Stimulated activated CD4-positive, alpha-beta T cell treated with anti-CD3 and anti-CD28 coated beads, TNF-alpha, amount 100 ng/mL, for 48 hours (primary cell): ENCODE measurements at places on chromosomes 5 and 9.

DNA sequence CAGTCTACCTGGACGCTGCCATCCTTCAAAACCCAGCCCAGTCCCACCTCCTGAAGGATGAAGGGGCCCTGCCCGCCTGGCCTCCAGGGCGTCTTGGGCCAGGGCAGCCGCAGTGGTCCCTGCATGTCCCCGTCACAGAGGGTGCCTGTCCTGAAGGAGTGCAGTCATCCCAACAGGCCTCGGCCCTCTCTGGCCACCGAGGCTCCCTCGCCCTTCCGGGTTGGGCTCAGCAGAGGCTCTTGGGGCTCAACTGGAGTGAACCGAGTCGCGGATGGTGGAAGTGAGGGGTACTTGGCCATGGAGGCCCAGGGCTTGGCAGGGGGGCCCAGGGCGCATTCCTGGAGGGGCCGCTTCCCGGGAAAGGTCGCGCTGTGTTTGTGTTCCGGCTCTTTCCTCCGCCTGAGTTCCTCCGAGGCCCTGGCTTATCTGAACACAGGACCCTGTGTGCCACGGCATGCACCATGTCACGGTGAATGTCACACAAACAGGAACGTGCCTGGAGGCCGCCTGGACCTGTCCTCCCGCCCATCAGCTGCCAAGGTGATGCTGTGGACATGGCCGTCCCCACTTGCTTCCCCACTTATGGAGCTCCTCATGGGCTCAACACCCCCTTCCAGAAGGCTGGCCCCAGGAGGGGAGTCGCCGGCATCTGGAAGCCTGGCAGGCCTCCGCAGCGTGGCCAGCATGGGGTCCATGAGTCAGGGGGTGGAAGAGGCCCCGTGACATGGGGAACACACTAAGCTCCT, 25.7 kb upstream of the OBP2B start:
- no peak for DNase-seq

GRCh38 chr5:180723936-180724335, 15.9 kb downstream of the OR2Y1 start:
- no peak for DNase-seq

DNA sequence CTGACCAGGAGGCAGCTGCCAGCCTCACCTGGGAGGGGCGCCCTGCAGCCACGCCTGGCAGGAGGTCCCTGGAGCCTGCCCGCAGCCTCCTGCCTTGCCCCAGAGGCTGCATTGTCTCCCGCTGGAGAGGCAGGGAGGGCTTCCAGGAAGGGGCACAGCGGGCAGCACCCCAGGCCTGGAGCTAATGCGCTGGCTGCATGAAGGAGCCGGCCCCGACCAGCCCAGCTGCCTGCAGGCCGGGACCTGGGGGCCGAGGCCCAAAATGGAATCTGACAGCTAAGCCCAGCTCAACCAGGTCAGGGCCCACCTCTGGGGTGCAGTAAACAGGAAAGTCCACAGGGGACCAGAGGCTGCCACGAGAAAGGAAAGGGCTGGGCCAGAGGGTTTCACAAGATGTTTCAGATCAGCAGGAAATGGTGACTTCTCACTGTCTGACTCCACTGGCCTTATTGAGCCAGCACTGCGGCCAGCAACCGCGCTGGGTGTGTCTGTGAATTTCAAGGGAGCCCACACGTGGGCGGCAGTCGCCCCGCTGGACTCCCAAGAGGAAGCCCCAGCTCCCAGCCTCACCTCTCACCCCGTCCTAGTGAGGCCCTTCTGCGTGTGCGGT, 18.6 kb upstream of the NOTCH1 start:
- no peak for DNase-seq

- no peak for DNase-seq
Measured at GRCh38 chr9:93260263-93261066, 76.5 kb downstream of the WNK2 start.

DNA sequence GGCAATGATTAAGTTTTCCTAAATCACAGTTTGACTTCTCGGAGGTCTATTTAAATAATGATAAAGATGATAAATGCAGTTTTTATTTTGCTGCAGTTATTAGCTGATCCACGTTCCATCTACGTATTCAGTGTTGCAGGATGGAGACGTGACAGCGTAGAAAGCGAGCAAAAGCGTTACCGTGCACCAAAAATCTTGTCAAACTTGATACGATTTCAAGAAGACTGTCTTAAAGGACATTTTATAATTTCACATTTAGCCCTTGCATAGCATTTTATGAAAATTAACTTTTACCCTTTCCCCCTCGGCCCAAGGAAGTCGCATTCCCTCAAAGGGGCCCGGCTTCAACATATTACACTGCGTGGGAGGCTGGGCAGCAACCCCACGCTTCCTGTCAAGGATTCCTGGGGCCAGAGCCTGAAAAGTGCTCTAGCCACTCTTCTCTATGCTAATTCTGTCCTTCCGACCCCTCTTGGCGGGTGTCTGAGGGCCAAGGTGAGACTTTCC, 7.1 kb upstream of the PURA start:
- no peak for DNase-seq

- DNase-seq: no peak
Measured at GRCh38 chr5:181163487-181164075, 16.2 kb downstream of the OR2V2 start.

- no peak for DNase-seq
Measured at GRCh38 chr5:61251874-61252642, 80.0 kb upstream of the ZSWIM6 start.

DNA sequence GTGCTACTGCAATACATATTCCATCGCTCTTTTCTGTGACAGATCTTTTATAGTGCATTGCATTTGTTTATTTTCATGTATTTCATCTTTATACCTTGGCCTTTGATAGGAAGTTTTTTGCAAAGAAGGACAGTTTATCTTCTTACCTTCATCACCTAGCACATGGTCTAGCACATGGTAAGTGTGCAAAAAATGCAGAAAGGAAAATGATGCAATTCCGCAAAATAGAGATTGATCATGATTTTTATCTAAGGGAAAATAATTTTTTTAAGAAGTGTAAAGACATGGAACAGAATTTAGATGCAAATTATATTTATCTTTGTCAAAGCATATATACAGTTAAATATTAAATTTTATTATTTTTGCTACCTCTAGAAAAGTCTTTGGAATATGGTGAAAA, 19.2 kb upstream of the NIM1K start:
- DNase-seq: no peak
